ENCODE measurements at places on chromosomes 3 and 15. TPM values are rescaled to one million over a fixed set of nuclear protein-coding genes. Genes with fewer than 3 reads are reported as not detected.
A peak's percentile ranks its signal among the peaks of the same experiment; 100 is the strongest.

The MST1R gene
- total RNA-seq: not detected

The SUSD5 gene
- total RNA-seq: not detected

The SERPINI2 gene
- not detected for total RNA-seq

The ERC2 gene
- total RNA-seq: 3.7 TPM

The PRSS50 gene
- total RNA-seq: not detected

The PLSCR4 gene
- not detected for total RNA-seq

The MEGF11 gene
- total RNA-seq: not detected

The CLSTN2 gene
- not detected for total RNA-seq

The MUSTN1 gene
- 2.4 TPM for total RNA-seq

The FOXB1 gene
- not detected for total RNA-seq

The FMN1 gene
- total RNA-seq: 1.1 TPM

GRCh38 chr3:74055061-74055460, 430.3 kb upstream of the PDZRN3 start:
- H3K36me3 ChIP-seq: no peaks in the 10 kb centered on the region
- no peaks in the 10 kb centered on the region for H3K27me3 ChIP-seq
- DNase-seq: no peak

- no peak for DNase-seq
- no peak overlapping the region for H3K4me3 ChIP-seq
- H3K27me3 ChIP-seq: no peaks in the 10 kb centered on the region
- no peak overlapping the region for H3K27ac ChIP-seq
- H3K4me1 ChIP-seq: no peaks in the 10 kb centered on the region
These were observed 760.1 kb upstream of the NECTIN3 start for GRCh38 chr3:110311541-110311940.

GRCh38 chr15:39052323-39052705, 487.7 kb upstream of the RASGRP1 start:
- no peak overlapping the region for H3K27ac ChIP-seq
- no peak overlapping the region for H3K4me3 ChIP-seq
- no peak for DNase-seq
- no peaks in the 10 kb centered on the region for H3K27me3 ChIP-seq
- H3K36me3 ChIP-seq: no peaks in the 10 kb centered on the region

DNA sequence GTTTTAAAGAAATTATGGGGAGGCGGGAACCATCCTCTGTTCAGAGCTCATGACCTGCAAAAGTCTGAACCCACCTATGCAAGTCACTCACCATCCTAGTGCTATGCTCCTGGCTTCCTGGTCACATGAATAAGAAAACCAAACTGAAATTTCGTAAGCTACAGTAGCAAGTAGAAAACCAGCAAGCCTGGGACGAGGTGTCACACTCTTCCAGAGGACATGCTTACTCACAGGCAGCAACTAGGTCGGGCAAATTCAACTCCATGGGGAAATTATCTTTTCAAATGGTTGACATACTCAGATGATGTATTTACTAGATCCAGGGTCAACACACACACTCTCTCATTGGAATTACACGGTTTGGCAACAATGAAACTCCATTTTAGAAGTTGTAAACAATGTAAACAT, 31.3 kb downstream of the LDHAL6B start:
- H3K4me3 ChIP-seq: no peak overlapping the region
- no peaks in the 10 kb centered on the region for H3K27me3 ChIP-seq
- H3K4me1 ChIP-seq: peaks cover 13% of the 10 kb centered on the region
- no peaks in the 10 kb centered on the region for H3K36me3 ChIP-seq

GRCh38 chr3:58161435-58162398, 49.1 kb downstream of the DNASE1L3 start:
- no peaks in the 10 kb centered on the region for H3K36me3 ChIP-seq
- DNase-seq: no peak
- no peaks in the 10 kb centered on the region for H3K4me1 ChIP-seq
- H3K27me3 ChIP-seq: no peaks in the 10 kb centered on the region
- no peak overlapping the region for H3K4me3 ChIP-seq

DNA sequence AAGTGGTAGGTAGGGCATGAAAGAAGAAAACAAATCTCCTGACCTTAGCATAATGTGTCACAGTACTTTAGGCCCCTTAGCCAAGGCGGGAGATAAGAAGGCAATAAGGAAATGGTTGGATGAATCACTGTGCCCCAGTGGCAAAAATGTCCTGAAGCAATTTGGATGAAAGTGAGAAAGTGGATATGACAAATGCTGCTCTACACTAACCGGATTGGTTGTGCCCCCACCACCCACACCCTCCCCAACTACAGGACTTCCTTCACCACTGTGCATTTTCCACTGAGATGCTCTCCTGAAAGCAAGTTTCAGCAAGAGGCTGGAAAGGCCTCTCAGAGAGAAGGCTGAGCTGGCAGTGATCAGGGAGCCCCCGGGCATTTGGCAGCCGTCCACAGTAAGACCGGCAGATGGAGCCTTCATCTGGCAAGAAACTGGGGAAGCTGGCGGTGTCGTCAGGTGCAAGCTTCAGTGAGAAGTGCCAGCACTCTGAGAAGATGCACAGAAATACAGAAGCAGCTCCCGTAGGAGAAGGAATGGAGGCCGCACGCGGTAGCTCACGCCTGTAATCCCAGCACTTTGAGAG, 63.8 kb downstream of the ATP1B3 start:
- DNase-seq: no peak
- no peaks in the 10 kb centered on the region for H3K36me3 ChIP-seq
- no peak overlapping the region for H3K4me3 ChIP-seq

GRCh38 chr15:62961134-62961533, 81.4 kb upstream of the TPM1 start:
- H3K27me3 ChIP-seq: no peaks in the 10 kb centered on the region
- no peaks in the 10 kb centered on the region for H3K36me3 ChIP-seq
- no peak overlapping the region for H3K4me3 ChIP-seq
- no peak for DNase-seq
- H3K4me1 ChIP-seq: no peaks in the 10 kb centered on the region

DNA sequence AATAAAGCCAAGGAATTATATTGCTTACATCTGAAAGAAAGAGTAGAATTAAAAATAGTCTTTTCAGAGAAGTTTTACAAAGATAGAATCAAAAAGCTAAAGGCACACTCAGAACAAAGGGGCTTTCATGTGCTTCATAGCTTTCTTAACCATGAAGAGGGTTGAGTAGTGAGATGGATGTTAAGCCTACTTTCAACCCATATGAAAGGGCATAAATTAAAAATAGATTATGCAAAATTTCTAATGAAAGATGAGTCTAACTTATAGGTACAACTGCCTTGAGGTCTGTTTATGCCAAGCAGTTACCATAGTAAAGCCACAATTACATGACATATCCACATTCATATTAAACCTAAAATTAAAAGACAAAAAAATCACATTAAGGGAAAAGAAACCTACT, 223.3 kb upstream of the ARHGEF26 start:
- H3K27ac ChIP-seq: no peak overlapping the region
- no peak overlapping the region for H3K4me3 ChIP-seq
- no peaks in the 10 kb centered on the region for H3K36me3 ChIP-seq
- no peaks in the 10 kb centered on the region for H3K4me1 ChIP-seq
- no peak for DNase-seq

GRCh38 chr3:198062068-198062465, 102.0 kb downstream of the LMLN start:
- H3K4me1 ChIP-seq: peaks cover 3% of the 10 kb centered on the region
- H3K27ac ChIP-seq: no peak overlapping the region
- DNase-seq: no peak

- no peaks in the 10 kb centered on the region for H3K4me1 ChIP-seq
- no peaks in the 10 kb centered on the region for H3K27me3 ChIP-seq
- no peak overlapping the region for H3K27ac ChIP-seq
- H3K36me3 ChIP-seq: no peaks in the 10 kb centered on the region
- H3K4me3 ChIP-seq: no peak overlapping the region
These were observed 318.5 kb upstream of the TBL1XR1 start for GRCh38 chr3:177515786-177516157.

DNA sequence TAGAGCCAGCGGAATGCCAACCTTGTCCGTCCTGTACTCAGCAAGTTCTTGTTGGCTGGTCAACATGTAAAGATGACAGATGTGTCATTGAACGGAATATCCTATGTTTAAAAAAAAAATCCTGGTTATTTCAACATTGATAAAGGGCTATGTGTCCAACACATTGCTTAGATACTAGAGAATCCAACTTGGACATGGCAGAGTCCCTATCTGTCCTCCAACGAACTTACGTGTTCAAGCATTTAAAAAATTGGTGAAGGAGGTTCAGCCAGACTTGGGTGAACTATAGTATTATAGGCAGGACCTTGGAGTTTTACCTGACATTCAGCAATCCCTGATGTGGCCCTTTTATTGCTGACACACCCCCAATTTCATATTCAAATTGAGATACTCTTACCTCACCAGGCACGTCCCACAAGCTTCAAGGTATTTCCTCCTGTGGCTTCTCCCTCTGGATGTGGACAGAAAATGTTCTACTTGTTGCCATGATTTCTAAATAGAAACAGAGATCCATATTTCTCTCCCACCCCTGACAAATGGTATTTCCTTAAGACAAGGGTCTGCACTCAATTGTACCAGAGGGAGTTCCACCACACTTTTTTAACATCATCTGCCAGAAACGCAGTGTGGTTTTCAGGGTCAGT, 207.7 kb upstream of the TPM1 start:
- no peaks in the 10 kb centered on the region for H3K27me3 ChIP-seq
- H3K27ac ChIP-seq: no peak overlapping the region
- no peak overlapping the region for H3K4me3 ChIP-seq
- no peaks in the 10 kb centered on the region for H3K36me3 ChIP-seq
- no peaks in the 10 kb centered on the region for H3K4me1 ChIP-seq

GRCh38 chr3:54206874-54207273, 84.5 kb downstream of the CACNA2D3 start:
- no peak overlapping the region for H3K27ac ChIP-seq
- H3K4me3 ChIP-seq: no peak overlapping the region
- H3K36me3 ChIP-seq: no peaks in the 10 kb centered on the region
- H3K27me3 ChIP-seq: no peaks in the 10 kb centered on the region
- H3K4me1 ChIP-seq: no peaks in the 10 kb centered on the region

DNA sequence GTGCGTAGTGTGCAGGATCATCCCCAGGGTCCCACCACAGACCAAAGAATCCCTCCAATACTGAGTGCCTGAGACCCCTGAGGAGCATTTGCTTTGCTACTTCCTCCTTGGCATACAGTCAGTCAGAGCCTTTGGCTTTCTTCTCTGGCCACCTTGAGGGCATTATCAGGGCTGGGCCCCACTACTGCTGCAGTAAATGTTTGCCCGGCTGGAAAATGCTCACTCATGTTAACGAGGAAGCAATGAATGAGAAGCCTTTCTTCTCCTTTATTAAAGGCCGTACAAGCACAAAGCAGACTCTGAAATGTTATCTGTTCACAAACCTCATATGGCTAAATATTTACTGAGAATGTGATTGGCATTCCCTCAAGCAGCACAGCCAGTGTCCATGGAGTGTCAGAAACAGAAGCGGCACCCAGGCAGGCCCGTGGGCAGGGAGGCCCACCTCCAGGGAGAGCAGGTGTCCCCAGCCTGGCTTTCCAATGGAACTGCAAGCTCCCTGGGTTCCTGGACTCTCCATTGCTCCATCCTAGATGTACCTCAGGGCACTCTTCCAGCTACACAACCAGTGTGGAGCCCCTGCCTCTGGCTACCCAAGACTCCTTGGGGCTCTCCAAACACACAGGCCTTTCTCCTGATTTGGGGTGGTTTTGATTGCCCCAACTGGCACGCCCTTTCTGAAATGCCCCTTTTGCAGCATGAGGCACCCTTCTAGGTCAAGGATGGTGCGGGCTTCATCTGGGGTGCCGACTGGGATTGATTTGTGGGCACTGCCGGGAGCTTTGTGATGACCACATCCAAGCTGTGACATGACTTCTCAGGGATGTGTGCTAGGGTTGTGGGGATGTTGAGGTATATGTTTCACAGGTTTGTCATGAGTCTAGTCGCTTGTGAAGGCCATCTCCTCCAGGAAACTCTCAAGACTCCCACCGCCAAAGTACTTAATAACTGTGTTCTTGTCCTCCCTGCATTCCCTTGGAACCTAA, 195.6 kb downstream of the FAM43A start:
- peaks cover 5% of the 10 kb centered on the region for H3K27me3 ChIP-seq
- no peak overlapping the region for H3K4me3 ChIP-seq
- peaks cover 14% of the 10 kb centered on the region for H3K4me1 ChIP-seq

DNA sequence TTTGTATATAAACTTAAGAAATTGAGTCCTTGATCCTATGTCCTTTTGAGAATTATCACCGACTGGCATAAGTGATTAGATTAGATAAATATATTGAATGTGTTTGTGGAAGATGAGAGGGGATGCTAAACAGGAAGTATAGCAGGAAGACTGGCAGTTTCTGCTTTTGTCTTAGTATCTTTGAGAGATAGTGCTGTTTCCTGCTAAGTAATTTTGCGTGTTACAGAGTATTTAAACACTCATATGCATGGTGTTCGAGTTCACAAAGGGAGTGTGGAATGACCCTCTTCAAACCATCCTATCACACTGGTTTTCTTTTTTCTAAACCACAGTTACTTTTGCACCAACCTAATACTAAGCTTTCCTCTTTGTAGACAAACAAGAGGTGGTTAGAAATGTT, 106.0 kb downstream of the KLHL25 start:
- peaks cover 18% of the 10 kb centered on the region for H3K36me3 ChIP-seq
- H3K27me3 ChIP-seq: no peaks in the 10 kb centered on the region
- H3K27ac ChIP-seq: peak overlapping the region; percentile 94

DNA sequence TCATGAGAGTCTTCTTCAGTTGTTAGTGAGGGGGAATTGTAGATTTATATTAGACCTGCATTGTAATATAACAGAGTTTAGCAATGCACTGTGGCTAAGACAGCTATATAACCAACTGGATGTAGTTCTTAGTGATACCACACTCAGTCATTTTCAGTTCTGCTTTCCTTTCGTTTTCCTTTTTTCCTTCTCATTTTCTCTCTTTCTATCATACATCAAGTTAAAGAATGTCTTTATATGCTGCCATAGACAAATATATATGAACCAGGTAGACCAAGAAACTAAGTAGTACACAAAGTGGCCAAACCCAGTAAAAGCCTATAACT, 43.7 kb upstream of the CD47 start:
- no peaks in the 10 kb centered on the region for H3K27me3 ChIP-seq
- H3K4me3 ChIP-seq: no peak overlapping the region
- no peak overlapping the region for H3K27ac ChIP-seq
- DNase-seq: no peak
- peaks cover 51% of the 10 kb centered on the region for H3K4me1 ChIP-seq

DNA sequence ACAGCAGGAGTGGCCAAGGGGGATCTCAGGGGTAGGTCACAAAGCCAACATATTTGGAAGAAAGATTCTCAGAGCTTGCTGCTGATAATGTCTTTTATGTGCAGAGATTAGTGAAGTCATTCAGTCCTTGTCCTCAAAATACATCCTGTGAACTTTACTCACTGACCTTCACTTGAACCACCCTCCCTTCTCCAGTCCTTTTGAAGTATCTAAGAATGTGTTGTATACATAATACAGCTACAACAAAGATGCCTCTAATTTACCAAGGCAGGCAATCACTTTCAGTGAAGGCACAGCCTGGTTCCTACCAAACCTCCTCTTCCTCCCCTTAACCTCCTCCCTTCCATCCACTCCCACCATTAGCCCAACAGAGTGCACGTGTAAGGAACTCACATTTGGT, 38.3 kb downstream of the ETV5 start:
- DNase-seq: no peak
- no peak overlapping the region for H3K27ac ChIP-seq
- H3K36me3 ChIP-seq: peaks cover 9% of the 10 kb centered on the region
- no peak overlapping the region for H3K4me3 ChIP-seq
- no peaks in the 10 kb centered on the region for H3K27me3 ChIP-seq

- no peaks in the 10 kb centered on the region for H3K36me3 ChIP-seq
- no peaks in the 10 kb centered on the region for H3K4me1 ChIP-seq
These were observed 14.7 kb upstream of the RYR3 start for GRCh38 chr15:33296050-33296449.
